ENCODE measurements at places on chromosomes 4 and X.

DNA sequence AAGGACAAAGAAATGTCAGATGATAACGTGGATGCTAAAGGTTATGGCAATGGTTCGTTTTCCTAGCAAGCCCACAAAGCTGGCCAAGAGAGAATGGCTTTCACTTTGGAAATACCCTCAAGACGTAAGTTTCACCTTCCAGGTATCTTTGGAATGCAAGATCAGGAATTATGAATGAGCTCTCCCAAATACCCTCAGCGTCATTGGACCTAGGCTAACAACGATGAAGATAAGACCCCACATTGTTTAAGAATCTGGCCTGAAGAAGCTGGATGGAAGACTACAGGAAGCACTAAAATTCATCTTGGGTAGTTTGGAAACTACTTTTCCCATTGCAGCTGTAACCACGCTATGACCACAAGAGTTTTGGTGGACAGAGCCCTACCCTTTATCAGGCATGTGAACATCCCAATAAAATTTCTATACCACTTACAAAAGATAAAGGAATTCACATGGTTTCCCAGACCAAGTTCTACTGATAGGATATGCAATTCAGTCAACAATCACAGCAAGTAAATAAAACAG lies 111.9 kb downstream of the KDR start:
- DNase-seq = no peak

GRCh38 chrX:114584983-114585842 lies 1.3 kb downstream of the HTR2C start:
- no peak for DNase-seq

GRCh38 chrX:111743316-111743715 lies 62.3 kb downstream of the ALG13 start:
- DNase-seq = no peak

DNA sequence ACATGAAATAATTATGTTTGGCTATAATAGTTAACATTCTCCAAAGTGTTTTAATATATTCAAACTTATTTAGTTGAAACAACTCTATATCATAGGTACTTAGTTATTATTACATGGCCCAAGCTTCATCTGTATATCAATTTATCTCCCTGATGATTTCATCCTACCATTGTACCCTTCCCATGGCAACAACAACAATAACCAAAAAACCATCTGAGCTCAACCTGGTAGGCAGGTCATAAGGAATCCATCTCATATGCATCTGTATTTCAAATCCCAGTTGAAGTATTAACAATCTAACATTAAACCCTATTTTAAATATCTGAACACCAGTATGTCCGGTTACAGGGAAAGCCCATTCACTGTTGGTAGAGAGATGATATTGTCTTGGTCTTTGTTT lies 33.1 kb upstream of the SLC7A11 start:
- DNase-seq = no peak

GRCh38 chr4:158129694-158130093 lies 43.1 kb downstream of the GASK1B start:
- DNase-seq = no peak

- DNase-seq = no peak
These were observed 24.4 kb downstream of the IGSF1 start for GRCh38 chrX:131264665-131265064.

DNA sequence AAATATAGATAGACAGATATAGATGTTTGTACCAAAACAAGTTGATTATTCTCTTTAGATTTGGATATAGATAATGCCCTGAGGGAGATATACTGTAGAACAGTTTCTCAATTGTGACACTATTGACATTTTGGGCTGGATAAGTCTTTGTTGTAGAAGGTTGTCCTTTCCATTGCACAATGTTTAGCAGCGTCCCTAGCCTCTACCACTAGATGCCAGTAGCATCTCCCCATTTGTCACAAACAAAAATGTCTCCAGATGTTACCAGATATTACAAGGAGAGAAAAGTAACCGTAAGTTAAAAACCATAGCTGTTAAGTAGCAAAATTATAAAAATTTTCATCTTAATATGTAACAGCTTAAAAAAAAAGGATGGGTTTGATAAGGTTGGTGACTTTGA lies 2595.3 kb downstream of the ARAP2 start:
- DNase-seq = peak; percentile 26

GRCh38 chr4:108477527-108478108 lies 142.8 kb upstream of the RPL34 start:
- no peak for DNase-seq

DNA sequence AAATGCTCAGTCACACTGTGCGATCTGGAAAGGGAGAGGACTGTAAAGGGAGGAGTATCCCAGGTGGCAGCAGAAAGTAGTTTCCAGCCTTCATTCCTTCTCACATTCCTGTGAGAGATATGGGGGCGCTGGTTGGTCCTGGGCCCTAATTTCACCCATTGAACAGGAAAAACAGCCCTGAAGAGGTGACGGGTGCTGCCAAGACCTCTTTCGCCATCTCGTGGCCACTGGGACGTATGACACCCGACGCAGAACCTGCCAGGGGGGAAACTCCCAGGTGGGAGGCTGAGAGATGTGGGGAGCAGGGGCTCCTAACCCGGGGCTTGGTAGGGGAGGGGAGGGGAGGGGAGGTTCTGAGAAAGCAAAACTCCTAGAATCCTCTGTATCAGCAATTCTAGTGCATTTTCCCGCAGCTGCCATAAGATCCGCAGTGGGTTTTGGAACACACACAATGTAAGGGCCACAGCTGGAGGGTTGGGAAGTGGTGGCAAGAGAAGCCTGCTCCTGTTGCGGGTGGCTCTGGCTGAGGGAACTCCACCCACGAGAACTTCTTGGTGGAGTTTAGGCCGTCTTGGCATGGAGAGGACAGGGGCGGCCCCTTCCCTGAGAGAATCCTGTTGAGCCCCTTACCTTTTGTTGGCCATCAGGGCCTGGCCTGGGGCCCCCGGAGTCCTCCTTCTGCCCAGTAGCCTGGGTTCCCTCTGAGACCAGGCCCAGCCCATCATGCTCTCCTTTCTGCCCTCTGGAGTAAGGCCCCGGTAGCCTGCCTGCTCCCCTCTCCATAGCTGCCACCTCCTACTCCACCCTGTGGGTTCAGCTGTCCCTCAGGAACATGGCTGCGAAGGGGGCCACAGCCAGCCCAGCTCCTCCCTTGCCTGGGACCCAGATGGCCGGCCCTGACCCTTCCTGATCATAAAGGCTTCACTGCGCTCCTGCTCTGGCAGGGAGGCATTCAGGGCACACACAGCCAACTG lies 134.1 kb downstream of the OR13H1 start:
- peak; percentile 65 for DNase-seq
